Spleen (tissue), 13 donors: ENCODE measurements at places on chromosomes 13 and 19. TPM values are rescaled to one million over a fixed set of nuclear protein-coding genes. Genes with fewer than 3 reads are reported as not detected.

The ZNF382 gene
- 8.8 TPM for total RNA-seq

The PROZ gene
- total RNA-seq: not detected

The IGFL1 gene
- not detected for total RNA-seq

The COG6 gene
- 34.5 TPM for total RNA-seq

The CDX2 gene
- not detected for total RNA-seq

The PEG3 gene
- total RNA-seq: 1.6 TPM

The COMMD6 gene
- total RNA-seq: 83.6 TPM

The MEIOSIN gene
- not detected for total RNA-seq

The CNMD gene
- not detected for total RNA-seq

The ZNF541 gene
- 0.40 TPM for total RNA-seq

The NOSIP gene
- total RNA-seq: 72.8 TPM

DNA sequence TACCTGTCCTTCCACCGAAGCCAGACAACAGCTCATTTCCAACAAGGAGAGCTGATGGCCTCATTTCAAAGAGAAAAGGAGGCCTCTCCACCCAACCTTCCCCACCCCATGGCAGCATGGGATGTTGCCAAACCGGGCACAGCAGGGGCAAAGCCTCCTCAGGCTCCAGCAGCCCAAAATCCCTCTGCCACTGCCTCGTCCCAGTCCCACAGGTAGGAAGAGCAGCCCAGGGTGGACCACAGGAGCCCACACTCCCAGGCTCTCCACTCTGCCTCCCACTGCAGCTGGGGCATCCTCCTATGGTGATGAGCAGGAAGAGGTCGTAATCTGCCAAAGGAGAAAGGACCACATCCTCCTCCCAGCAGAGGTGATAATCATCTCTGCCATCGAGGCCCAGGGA, 50.9 kb downstream of the PEPD start:
- DNase-seq: peak; percentile 12

- no peak for DNase-seq
Observed at GRCh38 chr13:23087880-23088279, 92.9 kb upstream of the SGCG start.

DNA sequence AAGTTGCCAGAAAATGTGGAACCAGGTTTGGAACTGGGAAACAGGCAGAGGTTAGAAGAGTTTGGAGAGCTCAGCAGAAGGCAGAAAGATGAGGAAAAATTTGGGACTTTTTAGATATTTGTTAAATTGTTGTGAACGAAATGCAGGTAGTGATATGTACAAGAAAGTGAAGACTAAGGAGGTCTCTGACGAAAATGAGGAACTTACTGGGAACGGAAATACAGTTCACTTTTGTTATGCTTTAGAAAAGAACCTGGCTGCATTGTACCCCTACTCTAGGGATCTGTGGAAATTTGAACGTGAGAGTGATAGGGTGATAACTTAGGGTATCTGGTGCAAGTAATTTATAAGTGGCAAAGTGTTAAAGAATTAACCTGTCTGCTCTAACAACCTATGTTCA, 632.4 kb downstream of the SLITRK5 start:
- DNase-seq: no peak

DNA sequence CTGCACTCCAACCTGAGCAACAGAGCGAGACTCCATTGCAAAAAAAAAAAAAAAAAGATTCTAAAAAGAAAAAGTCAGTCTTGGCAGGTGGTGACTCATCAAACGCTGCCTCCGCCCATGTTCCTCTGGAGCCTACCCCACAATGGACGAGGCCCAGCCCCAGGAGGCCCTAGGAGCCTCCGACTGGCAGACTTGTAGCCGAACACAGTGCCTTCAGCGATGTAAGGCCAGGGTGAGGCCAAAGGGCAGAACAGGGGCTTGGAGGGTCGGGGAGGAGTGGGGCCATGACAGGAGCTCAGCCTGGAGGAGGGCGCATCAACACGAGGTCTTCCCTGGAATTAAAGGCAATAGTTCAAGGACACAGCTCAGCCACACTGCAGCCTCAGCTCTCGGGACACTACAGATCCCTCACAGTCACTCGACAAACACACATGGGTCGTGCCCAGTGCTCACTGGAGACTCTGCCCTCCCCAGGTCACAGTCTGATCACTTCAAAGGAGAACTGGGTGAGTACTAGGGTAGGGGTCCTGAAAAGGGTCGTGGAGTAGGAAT, 5.1 kb downstream of the USE1 start:
- no peak for DNase-seq

DNA sequence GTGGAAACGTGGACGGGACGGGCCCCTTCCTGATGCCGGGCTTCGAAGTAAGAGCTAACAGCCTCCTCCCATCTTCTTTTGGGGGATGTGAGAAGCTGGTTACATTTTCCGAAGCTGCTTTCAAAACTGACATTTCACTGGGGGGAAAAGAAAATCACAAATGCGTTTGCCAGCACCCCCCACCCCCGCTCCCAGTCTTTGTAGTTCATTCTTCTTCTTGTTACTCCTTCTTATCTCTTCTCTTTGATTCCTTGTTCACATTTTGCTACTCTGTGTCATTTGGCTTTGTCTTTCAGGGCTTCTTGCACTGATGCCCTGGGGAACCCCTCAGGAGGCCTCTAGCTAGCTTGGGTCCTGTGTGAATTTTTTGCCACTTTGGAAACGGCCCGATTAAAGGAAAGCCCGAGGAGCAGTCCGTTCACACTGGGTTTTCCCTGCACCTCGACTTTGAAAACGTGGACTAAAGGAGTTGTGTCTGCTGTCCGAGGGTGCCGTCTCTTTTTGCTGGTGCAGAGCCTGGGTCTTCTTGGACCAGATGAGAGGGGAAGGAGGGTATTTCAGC, 1.3 kb downstream of the CARM1 start:
- DNase-seq: no peak

GRCh38 chr13:75474956-75475355, 7.0 kb downstream of the TBC1D4 start:
- no peak for DNase-seq

DNA sequence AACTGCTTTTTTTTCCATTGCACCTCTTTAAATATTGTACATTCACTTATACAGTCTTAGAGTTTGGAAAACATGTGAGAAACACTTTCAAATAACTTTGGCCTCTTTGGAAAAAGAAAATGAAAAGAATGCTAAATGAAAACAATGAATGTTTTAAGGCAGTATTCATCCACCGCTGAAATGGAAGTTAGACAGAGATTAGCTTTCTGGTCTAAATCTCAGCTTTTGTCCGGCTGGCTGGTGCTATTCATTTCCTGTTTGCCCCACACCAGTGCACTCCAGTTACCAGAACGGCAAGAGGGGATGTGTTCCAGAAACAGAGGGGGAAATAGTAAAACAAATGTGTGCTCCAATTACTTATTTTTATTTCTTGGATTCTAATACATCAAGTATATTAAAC, 1201.3 kb downstream of the EFNB2 start:
- no peak for DNase-seq

GRCh38 chr19:35715355-35715809, 2.4 kb upstream of the KMT2B start:
- DNase-seq: peak; percentile 83

DNA sequence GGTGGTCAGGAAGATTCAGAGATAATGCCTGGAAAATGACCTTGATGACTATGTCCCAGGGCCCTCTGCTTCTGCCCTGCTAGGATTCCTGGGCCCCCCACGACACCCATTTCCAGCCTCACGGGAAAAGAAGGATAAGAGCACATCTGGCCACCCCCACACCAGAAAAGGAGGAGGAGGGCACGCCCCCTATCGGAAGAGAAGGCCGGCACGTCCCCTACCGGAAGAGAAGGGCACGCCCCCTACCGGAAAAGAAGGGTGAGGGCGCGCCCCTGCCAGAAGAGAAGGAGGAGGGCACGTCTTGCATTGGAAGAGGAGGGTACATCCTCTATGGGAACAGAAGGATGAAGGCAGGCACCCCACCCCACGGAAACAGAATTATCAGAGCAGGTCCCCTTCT, 84.3 kb downstream of the IER2 start:
- DNase-seq: peak; percentile 89

DNA sequence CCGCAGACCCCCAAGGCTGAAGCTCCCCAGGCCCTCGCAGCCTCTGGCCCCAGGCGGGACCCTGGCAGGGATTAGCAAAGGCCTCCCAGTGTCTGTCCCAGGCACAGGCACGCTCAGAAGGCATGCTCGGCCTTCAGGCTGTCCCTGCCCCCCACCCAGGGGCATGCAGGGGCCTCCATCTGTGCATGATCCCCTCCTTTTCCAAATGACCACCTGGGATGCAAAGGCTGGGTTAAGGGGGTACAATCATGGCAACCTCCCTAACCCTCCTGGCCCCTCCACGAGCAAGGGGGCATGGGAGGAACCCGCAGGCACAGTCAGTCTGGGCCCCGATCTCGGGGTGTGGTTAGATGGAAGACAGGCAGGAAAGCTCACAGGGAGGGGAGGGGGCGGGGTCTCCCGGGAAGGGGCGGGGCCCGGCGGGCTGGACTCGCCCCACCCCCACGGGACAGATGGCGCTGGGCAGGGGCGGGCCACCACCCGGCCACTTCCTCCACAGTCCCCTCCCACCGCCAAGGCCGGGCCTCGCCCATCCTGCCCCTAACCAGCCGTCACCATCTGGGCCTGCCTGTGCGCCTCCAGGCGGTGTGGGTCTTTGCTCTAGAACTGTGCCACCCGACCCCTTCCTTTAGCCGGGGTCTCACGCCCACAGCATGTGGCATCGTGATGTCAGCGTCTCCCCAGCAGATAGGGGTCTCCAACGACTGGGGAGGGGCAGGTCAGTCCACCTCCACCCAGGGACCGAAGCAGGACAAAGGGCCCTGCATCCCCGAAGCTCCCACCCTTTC, 7.0 kb upstream of the REXO1 start:
- peak; percentile 99 for DNase-seq

DNA sequence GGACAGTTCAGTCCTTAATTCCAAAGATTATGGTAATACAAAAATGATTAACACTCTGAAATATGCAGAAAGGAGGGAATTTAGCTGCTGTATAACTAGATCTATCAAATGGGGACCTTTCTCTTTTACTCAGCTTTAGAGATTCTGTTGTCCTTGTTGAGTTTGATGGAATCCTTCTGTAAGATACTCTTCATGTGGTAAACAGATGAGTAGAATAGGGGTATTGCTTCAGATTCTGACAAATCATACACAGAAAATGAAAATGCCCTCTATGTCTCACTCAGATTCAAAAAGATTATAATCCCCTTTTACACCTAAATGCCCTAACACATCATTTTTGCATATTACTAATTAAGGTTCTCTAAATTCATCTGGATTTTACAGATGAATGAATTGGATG, 50.7 kb downstream of the ARHGAP35 start:
- no peak for DNase-seq

- no peak for DNase-seq
Observed at GRCh38 chr13:40064154-40065097, 409.0 kb downstream of the COG6 start.

- no peak for DNase-seq
Observed at GRCh38 chr13:43473437-43473836, 313.3 kb downstream of the ENOX1 start.

DNA sequence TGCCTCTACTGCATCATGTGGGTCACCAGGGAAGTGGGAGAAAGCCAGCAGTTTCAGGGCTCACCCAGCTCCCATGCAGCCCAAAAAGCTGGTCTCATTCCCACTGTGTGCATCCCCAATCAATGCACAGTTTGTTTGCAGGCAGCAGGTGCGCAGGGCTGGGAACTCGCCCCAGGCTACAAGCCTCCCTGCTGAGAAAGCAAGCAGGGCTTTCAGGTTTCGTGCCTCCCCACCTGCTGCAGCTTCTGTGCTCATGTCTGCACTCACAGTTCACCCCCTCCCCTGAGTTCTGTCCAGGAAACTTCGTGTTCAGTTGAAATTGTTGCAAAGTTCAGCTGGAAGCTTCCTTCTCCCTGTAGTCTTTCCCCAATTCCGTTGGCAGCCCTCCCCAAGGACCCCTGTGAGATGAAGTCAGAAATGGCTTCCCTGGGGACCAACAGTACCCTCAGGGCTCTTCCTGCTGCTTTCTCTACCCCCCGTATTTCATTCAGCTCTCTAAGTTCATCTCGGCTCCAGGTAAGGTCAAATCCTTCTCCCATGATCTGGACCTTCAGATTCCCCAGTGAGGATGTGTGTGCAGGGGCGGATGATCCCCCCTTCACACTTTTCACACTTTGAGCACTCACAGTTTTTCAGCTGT, 10.3 kb upstream of the KLK3 start:
- DNase-seq: peak; percentile 44

- no peak for DNase-seq
Observed at GRCh38 chr13:101393140-101393539, 23.2 kb downstream of the NALCN start.

DNA sequence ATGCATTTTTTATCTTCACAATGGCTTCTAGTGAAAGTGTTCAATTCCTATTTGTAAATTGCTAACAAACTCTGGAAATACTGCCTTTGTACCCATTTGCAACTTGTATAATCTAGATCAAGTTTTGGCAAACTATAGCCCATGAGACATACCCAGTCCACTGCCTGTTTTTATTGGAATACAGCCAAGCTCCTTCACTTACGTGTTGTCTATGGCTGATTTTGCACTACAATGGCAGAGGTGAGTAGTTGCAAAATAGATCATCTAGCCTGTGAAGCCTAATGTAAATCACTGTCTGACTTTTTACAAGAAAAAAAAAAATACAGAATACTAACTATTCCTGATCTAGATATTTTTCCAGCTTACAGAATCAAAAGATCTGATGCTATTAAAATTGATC, 37.1 kb downstream of the DZIP1 start:
- no peak for DNase-seq

GRCh38 chr19:14375055-14375581, 6.1 kb upstream of the ADGRE5 start:
- DNase-seq: peak; percentile 94

DNA sequence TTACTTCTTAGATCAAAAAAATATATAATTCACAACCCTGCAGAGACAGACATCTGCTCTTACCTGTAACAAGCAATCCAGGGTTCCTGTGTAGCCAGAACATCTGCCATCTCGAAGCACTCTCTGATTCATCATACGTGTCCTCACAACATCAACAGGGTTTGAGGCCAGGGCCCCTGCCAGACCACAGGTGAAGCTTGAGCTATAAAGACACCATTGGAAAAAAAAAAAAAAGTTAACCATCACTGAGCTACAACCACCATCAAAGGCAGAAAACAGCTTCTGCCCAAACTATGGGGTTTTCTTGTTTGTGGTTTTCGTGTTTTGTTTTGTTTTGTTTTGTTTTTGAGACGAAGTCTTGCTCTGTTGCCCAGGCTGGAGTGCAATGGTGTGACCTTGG, 19.3 kb downstream of the SLC25A30 start:
- DNase-seq: no peak
